Sigmoid colon (tissue), 7 donors: ENCODE measurements at places on chromosomes 6 and 20. TPM values are rescaled to one million over a fixed set of nuclear protein-coding genes. Genes with fewer than 3 reads are reported as not detected.

ZNF334 gene
- 0.46 TPM for polyA plus RNA-seq

NAA20 gene
- 74.2 TPM for polyA plus RNA-seq

ADAM33 gene
- polyA plus RNA-seq: 12.3 TPM

OPRM1 gene
- 0.19 TPM for polyA plus RNA-seq

OR2B6 gene
- polyA plus RNA-seq: not detected

ZNF391 gene
- polyA plus RNA-seq: 1.1 TPM

TENT5A gene
- 7.5 TPM for polyA plus RNA-seq

GCLC gene
- polyA plus RNA-seq: 22.8 TPM

CASS4 gene
- 0.46 TPM for polyA plus RNA-seq

BCLAF1 gene
- polyA plus RNA-seq: 17.6 TPM

TRIM15 gene
- polyA plus RNA-seq: 52.0 TPM

MTHFD1L gene
- polyA plus RNA-seq: 1.4 TPM

GPR63 gene
- 0.73 TPM for polyA plus RNA-seq
